ENCODE measurements at places on chromosomes 3 and 15.
A peak's percentile ranks its signal among the peaks of the same experiment; 100 is the strongest.

GRCh38 chr15:51816611-51817010 is 12.8 kb upstream of the TMOD3 start:
- DNase-seq: no peak

GRCh38 chr3:178056868-178057267 is 479.4 kb upstream of the KCNMB2 start:
- no peak for DNase-seq

DNA sequence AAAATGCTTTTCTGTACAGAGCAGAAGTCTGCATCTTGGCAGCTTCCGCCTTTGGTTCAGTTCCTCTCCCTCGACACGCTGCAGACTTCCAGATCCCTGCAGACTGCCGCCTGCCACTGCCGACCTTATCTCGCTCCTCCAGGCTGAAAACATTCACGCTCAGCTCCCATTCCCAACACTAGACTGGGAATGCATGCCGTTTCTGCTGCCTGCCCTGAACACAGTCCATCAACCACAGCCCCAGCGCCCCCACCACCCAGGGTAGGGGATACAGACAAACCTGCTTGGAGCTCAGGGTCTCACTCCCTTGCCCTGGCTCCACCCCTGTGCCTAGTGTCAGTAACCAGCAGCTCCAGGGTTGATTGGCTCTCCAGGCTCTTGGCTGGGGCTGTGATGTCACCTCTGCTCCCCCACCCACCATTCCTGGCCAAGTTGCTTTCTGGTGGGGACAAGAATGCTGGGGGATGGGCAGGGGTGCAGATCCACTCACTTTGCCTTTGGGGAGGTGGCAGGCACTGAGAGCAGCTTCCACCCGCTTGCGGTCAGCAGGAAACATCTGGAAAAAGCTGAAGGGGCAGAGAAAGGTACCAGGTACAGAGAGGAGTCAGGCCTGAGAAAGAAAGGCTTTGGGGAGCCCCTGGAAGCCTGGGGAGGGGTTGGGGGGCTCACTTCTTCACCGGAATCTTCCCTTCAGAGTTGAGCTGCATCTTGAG is 6.1 kb downstream of the PLCB2 start:
- no peak for DNase-seq

- no peak for DNase-seq
These were observed 780.1 kb downstream of the TUSC7 start for GRCh38 chr3:117489663-117490079.

- no peak for DNase-seq
These were observed 40.6 kb upstream of the CNOT10 start for GRCh38 chr3:32644380-32644779.

GRCh38 chr15:43225201-43225949 is 4.6 kb upstream of the EPB42 start:
- no peak for DNase-seq

GRCh38 chr3:11134794-11135193 is 19.5 kb upstream of the HRH1 start:
- DNase-seq: no peak

GRCh38 chr15:77143616-77144015 is 72.7 kb upstream of the TSPAN3 start:
- no peak for DNase-seq

GRCh38 chr3:117844676-117845075 is 1135.1 kb downstream of the TUSC7 start:
- DNase-seq: no peak

DNA sequence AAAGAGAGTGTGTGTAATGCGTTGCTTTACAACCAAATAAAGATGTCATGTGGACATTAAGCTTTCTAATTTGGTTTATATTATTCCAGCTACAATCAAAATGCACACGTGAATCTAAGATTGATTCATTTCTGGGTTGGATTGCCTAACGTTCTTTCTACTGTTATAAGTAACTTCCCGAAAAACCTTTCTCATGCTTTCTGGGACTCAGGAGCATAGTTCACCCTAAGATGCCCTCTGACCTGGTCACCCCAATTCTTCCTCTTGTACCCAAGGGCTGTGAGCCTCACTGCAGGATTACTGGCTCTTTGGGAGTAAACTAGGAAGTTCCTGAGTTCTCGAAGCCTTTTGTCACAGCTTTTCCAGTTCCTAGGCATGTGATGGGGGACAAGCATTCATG is 12.7 kb upstream of the LMCD1 start:
- no peak for DNase-seq

DNA sequence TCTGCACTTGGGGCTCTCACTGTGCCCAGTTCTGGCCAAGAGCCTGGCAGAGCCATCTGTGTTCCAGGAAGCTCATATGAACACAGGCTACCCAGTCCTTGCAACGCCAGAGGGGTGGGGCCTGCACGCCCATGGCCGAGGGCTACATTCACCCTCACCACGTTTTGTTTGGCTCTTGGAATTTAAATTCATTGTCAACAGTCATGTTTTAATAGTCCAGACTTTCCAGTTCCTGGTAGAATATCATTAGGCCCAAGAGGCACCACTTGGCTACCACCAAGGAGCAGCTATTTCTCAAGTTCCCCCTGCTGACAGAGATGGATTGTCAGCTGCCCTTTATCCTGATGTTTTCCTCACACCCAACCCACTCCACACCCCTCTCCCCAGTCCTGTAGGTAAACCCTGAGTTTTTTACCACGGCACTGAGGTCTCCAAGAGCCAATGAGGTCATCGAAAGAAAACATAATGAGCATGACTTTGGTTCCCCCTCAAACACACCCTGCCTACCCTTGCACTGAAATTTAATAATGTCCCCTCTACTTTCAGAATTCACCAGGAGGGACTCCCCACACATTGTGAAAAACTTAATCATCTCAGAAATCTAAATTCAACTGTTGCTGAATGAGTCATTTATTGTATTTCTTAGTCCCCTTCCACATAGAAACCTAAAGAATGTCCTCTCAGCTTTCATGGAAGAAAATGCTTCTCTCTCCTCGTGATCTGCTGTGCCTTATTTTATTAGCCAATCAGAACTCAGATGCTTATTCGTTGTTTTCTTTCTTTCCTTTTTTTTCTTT is 125.1 kb downstream of the SHQ1 start:
- no peak for DNase-seq

DNA sequence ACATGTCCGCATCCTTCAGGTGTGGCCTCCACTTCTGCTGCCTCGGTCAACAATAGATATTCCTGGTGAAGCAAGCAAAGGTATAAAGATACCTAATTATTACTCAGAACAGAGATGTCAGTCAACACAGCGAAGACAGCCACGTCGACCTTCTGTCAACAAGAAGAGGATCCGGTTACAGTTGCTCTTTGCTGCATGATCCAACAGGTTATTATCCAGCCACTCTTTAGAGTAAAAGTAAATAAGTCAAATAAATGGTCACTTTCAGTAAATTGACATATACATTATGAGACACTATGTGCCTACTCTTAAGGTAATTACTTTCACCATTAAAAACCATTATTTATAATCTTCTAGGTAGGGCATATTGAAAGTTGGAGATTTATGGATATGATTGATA is 356.8 kb upstream of the ATP11B start:
- DNase-seq: peak; percentile 98

DNA sequence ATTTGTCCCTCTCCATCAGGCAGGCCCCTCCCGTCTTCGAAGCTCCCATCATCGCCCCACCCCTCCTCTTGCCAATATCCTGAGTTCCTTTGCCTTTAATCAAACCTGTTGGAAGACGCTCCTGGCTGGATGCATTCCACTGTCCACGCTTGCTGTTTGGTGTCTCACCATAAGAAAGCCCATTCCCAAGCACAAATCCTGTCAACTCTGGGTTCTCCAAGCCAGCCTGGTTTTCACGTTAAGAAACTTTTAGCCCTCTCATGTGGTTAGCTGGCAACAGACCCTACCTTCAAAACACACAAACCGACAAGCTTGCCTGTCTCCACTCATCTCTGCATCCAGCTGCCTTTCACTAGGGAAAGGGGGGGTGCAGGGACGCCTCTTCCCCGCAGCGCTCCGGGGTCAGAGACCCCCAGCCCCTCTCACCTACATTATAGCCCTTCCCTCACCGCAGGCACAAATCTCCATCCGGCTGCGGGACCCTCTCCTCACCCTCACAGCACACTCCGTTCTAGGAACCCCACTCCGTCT is 1.1 kb downstream of the GORASP1 start:
- DNase-seq: no peak

GRCh38 chr3:158912621-158913020 is 110.8 kb downstream of the MFSD1 start:
- no peak for DNase-seq

DNA sequence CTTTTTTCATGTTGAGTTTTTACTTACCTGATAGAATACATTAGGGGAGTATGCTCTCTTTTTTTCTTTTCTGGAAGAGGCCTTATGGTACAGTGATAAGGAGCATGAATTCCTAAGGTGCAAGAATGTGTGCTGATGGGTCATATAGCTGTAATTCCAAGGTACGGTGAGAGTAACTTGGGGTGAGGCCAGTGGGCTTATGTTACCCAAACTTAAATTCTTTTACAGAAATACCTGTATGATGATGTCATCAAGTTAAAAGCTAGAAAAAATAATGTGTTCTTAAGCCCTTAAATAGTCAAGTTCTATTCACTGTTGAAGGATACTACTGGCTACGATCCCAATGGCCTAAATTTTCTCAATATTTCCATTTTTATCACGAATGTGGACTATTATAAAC is 111.2 kb downstream of the GMPS start:
- DNase-seq: no peak

GRCh38 chr3:41933154-41933676 is 28.7 kb downstream of the ULK4 start:
- no peak for DNase-seq

DNA sequence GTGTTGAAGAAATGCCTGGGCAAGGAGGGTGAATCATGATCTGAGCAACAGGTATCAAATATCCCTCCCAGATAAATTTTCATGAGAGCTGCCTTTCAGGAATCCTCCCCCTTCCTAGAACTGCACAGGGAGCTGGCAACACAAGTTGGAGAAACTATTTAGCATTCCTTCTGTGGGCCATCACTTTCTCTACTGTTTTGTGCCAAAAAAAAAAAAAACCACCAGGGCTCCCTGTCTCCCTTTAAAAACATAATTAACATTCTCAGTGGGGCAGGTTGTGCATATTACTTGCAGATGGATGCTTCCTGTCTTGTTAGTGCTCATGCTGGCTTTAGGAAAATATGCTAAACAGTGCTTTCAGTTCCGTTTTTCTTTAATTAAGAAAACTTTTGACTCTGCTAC is 234.9 kb upstream of the LMCD1 start:
- DNase-seq: no peak

DNA sequence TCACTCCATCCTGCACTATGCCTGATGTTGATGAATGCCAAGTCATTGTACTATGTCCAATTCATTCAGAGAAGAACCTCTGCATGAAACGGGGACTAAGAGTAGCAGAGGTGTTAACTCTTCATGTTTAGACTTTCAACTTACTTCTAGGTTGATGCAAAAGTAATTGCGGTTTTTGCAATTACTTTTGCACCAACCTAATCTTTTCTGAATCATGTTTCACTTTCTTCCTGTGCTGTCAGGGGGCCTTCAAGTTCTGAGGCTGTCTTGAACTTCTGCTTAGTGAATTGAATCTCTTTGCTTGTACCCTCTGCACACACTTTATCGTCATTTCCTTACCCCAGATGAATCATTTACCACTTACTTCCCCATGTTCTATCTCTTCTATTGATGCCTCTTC is 636.2 kb downstream of the NAALADL2 start:
- DNase-seq: no peak

GRCh38 chr3:160027541-160028195 is 39.0 kb downstream of the IL12A start:
- no peak for DNase-seq

DNA sequence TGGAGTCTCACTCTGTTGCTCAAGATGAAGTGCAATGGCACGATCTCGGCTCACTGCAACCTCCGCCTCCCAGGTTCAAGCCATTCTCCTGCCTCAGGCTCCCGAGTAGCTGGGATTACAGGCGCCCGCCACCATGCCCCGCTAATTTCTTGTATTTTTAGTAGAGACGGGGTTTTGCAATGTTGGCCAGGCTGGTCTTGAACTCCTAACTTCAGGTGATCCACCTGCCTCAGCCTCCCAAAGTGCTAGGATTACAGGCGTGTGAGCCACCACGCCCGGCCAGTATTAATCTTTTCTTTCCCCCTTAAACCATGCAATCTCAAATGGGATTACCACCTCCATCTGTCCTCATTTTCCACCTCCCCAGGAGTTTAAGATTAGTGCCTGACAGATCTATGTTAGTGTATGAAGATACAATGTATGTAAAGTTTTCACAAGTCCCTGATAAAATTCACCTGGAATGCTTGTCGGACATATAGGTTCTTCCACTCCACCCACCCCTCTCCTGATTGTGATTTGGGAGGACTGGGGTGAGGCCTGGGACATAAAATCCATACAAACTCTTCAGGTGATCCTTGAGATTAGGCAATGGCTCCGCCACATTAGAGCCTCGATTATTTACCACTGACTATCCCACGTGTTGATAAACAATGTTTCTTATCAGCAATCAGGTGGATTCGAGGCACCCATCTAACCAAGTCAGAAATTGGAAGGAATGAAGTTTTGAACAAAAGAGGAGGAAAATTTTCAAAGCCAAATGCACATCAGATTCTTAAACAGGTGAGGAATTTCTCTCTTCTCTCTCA is 1.2 kb downstream of the PARL start:
- DNase-seq: no peak

DNA sequence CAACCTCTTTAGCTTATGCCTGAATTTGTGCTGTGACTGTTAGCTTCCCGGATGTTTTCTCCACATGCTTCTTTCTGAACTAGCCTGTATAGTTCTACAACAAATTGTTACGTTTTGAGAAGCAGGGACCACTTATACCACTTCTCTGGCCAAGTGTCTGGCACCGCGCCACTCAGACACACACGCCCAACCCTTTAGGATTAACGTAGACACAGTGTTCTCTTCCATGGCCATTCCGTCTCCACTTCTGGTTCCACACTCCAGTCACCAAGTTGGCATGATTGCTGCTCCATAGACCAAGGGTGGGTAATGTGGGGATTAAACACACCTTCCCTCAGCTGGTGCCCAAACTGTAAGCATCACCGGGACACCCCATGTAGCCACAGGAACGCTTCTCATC is 755 bp upstream of the TMEM108 start:
- peak; percentile 40 for DNase-seq

DNA sequence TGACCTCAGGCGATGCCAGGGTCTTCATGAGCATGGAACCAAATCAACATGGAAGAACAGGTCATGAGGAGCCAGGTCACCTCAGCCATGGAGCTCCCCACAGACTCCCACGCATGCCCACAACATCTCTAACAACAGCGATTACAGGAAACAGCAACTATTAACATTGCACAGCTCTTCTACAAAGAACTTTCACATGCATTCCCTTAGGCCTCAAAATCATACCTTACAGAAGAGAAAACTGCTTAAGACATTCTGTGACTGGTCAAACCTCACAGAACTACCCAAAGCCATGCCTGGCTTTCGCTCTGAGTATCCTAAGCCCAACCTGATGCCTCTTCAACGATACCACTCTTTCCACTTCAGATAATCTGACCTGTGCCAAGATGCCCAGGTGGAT is 117.8 kb downstream of the OXNAD1 start:
- DNase-seq: no peak

- no peak for DNase-seq
These were observed 114.8 kb downstream of the EOMES start for GRCh38 chr3:27607370-27607769.

- no peak for DNase-seq
These were observed 163.4 kb downstream of the ATG7 start for GRCh38 chr3:11435440-11436165.

- DNase-seq: no peak
These were observed 137.3 kb upstream of the TGFBR2 start for GRCh38 chr3:30469133-30469532.

- DNase-seq: no peak
These were observed 67.6 kb downstream of the DCLK3 start for GRCh38 chr3:36696799-36697198.

- no peak for DNase-seq
These were observed 433.8 kb upstream of the CBLB start for GRCh38 chr3:106302451-106303221.
